HS-27A (cell line): ENCODE measurements at places on chromosomes 3 and 15.

DNA sequence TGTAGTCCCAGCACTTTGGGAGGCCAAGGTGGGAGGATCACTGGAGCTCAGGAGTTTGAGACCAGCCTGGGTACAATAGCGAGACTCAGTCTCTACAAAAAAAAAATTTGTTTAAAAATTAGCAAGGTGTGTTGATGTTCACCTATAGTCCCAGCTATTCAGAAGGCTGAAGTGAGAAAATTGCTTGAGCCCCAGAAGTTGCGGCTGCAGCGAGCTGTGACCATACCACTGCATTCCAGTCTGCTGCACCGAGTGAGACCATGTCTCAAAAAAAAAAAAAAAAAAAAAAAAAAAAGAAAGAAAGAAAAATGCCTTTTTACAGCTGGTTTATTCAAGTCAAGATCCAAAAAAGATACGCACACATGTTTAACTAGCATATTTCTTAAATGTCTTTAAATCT is 17.0 kb upstream of the MUC20 start:
- no peak for DNase-seq

DNA sequence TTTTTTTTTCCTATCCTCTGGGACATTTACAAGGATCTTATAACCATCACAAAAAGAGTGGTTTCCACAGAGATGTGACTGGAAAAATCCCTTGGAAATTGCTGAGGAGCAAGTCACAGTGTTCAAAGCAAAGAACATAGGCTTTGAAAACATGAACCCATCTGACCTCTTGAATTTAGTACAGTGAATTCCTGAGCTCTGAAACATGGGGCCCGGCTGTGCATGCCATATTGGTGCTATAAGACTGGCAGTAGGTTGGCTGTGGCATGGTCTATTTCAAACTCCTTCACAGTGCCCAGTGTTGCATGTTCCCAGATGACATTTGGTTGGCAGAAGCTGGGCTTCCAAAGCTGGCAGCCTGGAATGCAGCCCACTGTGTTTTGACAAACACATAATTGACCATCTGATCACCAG is 202.2 kb downstream of the TIGIT start:
- DNase-seq: peak; percentile 72

DNA sequence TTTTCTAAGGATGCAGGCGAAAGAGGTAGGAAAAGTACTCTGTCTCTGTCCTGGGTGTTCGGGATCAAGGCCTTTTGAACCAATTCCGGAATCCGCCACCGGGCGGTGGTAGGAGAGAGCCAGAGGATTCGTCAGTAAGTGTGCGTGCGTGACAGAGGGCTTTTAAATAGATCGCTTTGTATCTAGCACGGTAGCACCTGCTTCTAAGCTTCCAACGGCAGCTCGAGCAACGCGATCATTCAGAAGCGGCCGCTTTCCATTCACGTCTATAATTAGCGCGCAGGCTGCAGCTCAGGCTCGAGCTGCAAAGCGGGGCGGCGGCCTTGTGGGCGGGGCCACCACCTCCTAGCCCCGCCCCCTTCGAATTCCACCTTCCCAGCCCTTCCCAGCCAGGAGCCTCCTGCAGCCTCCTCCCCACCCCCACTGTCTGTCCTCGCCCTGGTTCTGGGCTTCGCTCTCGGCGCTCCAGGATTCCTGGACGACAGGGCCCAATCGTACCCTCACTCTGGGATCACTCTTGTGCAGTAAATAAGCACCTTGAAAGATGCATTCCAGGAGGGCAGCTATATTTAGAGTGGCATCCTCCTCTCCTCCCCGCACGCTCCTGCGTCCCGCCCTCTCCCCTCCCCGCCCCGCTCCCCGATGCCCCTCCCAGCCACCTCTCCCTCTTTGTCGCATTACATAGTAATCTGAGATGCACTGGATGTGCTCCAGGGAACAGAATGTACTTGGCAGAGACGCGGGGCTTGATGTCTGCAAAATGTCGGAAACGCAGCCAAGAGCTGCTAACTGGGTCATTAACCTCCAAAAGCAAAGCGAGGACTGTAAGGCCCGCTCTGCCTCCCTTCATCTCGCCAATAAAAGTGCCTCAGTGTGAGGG is 224.1 kb upstream of the TPRG1 start:
- DNase-seq: no peak

- no peak for DNase-seq
Measured at GRCh38 chr15:100241572-100242482, 99.9 kb downstream of the ADAMTS17 start.
